CD4-positive, alpha-beta memory T cell (primary cell): ENCODE measurements at places on chromosomes 3 and 15.

DNA sequence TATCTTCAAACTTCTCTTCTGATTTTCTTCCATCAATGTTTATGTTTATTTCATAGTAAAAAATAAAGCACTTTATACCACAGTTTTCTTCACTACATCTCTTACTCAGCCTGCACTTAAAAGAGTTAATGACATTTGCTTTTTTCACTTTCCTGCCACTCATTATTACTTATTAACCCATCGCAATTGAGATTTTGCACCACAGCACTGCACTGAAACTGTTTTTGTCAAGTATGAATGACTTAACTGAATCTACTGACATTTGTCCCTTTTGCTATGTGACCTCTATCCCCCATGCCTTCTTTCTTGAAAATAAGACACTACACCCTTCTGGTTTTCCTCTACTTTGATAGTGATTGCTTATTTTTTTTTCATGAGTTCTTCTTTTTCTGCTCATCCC is 739.7 kb upstream of the DPPA4 start:
- DNase-seq, result no peak

DNA sequence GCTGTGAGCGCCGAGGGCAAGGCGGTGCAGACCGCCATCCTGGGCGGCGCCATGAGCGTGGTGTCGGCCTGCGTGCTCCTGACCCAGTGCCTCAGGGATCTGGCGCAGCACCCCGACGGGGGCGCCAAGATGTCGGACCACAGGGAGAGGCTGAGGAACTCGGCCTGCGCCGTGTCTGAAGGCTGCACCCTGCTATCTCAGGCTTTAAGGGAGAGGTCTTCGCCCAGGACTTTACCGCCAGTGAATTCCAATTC is 2.3 kb downstream of the TLNRD1 start:
- DNase-seq, result no peak

GRCh38 chr3:184129012-184129411 is 6.1 kb upstream of the EIF2B5 start:
- DNase-seq, result no peak

- no peak for DNase-seq
Measured at GRCh38 chr3:178054471-178054870, 481.8 kb upstream of the KCNMB2 start.

DNA sequence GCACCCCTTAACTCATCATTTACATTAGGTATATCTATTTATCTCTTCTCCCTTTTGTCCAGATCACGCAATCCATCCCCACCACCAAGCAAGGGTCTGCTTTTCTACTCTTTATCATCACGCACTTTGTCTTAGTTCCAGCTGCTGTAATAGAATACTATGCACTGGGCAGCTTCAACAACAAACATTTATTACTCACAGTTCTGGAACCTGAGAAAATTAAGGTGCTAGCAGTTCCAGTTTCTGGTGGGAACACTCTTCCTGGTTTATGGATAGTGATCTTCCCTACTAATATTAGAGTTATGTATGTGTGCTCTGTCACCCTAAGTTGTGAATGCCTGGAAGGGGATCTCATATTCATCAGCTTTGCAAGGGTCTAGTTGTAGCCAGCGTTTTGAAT is 687.0 kb downstream of the NTRK3 start:
- DNase-seq, result no peak

DNA sequence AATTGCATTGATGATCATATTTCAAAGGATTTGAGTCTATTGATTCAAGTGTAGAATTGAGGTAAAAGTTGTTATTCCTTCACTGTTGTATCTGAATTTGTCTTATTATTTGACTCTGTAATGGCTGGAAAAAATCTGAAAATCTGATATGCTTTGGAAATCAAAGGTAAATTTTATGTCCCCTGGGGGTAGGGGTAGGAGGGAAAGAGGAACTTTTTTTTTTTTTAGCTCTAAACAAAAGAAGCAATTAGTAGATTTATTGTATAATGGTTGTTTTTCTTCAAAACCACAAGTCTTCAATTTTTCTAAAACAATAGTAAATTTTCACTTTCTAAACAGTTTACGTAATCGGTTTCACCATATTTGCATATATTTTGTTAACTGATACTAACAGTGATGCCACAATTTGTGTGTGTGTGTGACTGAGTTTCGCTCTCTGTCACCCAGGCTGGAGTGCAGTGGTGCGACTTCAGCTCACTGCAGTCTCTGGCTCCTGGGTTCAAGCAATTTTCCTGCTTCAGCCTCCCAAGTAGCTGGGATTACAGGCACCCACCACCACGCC is 91.7 kb upstream of the GOLGA6L4 start:
- DNase-seq, result no peak

- DNase-seq, result no peak
Measured at GRCh38 chr3:39531066-39531465, 63.6 kb downstream of the MOBP start.

DNA sequence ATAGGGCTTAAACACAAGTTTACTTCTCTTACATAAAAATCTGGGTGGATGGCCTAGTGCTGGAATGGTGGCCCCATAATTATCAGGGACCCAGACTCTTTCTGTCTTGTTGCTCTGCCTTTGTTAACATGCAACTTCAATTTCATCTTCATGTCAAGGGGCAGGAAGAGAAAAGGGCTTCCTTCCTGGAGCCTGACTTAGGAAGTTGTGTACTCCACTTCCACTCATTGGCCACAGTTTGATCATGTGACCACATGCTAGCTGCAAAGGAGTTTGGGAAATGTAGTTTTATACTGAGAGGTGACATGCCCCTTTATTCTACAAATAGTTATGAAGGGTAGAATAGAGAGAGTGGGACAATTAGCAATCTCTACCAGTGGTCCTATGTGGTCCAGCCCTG is 39.3 kb downstream of the RHCG start:
- DNase-seq, result no peak

- DNase-seq, result peak; percentile 46
Measured at GRCh38 chr15:40511093-40511471, 40.3 kb downstream of the CHST14 start.
